Activated T-helper 9 cell treated with anti-CD3 and anti-CD28 coated beads, Interleukin-2, amount 50 U/mL, for 16 hours (primary cell): ENCODE measurements at places on chromosomes 6 and 20.

DNA sequence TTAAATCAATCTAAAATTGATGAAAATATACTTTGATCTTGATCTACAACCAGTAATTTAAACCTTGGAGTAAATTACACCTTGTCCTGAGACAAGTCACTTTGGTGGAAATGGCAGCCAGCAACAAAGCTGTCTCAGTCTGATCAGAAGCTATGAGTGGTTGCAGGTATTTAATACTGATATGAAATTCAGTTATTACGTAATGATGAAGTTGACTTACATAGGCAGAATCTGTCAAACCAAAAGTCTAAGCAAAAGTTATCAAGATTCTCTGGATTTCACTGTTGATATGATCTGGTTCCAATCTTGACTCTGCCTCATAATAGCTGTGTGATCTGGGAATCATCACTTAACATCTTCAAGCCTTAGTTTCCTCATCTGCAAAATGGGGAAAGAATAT is 27.6 kb upstream of the GSTA5 start:
- DNase-seq: no peak

DNA sequence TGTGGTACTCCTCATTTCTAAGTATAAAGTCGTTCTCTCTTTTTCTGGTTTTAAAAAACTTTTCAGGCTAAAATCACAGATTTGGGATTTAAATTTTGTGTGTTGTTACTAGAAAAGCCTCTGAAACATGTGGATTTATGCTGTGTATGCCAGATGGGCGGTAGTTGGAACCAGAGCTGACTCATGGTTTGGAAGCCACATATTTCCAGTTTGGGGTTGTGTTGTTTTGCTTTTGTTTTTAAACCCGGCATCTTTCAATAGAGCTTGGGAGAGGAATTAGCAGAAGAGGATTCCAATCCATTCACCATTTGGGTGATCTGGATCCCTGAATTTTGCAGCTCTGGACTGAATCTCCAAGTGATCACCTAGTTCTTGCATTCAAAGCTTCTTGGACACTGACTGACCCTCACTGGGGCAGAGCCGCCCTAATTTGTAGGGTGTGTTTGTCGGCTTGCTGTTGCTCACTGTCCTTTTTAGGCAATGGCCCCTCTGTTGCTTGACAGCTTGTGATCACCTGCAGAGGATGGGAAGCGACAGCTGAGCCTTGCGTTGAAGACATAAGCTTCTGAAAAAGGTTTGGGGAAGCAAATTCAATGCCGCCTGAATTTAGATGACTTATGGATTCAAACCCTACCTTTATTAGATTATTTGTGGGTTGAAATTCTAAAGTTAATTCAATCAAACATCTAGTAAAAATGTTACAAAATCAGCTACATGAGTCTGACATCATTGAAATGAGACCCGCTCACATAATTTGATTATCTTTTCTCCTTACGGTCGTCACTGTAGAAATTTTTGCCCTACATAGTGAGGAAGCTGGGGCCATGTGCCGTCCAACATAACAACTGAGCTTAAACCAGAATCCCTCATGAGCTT is 79.9 kb upstream of the CD83 start:
- DNase-seq: no peak

GRCh38 chr6:102381203-102381602 is 987.7 kb downstream of the GRIK2 start:
- no peak for DNase-seq

- no peak for DNase-seq
These were observed 153.0 kb upstream of the UST start for GRCh38 chr6:148593813-148594170.

GRCh38 chr6:95576998-95577303 is 384 bp upstream of the MANEA start:
- DNase-seq: no peak

DNA sequence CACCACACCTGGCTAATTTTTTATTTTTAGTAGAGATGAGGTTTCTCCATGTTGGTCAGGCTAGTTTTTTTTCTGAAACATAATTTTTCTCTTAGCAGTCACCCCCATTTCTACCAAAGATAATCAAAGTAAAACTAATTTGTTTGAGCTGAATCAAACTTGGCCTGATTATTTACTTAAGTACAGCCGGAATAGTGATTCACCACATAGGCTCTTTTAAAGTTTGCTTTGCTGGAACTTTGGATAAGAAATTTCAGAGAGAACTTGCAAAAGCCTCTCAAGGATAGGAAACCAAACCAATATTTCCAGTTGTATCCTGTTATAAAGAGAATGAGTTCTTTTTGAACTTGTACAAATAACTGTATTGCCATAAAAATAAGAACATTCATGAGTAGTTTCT is 105.0 kb upstream of the SYNCRIP start:
- DNase-seq: no peak

- no peak for DNase-seq
These were observed 74.2 kb upstream of the BMP2 start for GRCh38 chr20:6693178-6693807.

GRCh38 chr20:11986954-11987353 is 69.3 kb downstream of the BTBD3 start:
- no peak for DNase-seq

DNA sequence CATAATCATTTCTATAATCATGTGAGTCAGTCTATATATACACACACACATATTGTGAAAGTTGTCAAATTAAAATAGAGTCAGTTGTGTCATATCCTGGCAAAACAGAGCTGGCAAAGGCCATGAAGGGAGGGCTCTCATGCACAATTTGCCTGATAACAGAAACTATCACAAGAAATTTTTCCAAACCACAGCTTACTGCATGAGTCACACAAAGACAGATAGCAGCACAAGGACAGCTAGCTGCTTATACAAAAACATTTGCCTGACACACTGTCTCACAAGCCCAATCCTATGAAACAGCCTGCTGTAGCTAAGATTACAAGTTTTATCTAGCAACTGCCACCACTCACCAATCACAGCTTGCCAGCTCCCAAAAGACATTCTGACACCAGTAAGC is 848.5 kb upstream of the MAN1A1 start:
- DNase-seq: no peak

- DNase-seq: no peak
These were observed 1543.5 kb downstream of the GRIK2 start for GRCh38 chr6:102936959-102937358.

- DNase-seq: no peak
These were observed 41.5 kb downstream of the MAN1A1 start for GRCh38 chr6:119308048-119308570.
